Midbrain (tissue), 1 donor: ENCODE measurements at places on chromosomes 12 and 14.

GRCh38 chr12:53729644-53730043 lies 2.4 kb upstream of the CALCOCO1 start:
- DNase-seq, result no peak

GRCh38 chr12:95147866-95148265 lies 69.4 kb downstream of the FGD6 start:
- DNase-seq, result no peak

GRCh38 chr12:184811-185575 lies 29.0 kb downstream of the SLC6A12 start:
- no peak for DNase-seq

- no peak for DNase-seq
Observed at GRCh38 chr12:14883686-14884085, 2.0 kb downstream of the MGP start.

GRCh38 chr12:90274407-90274806 lies 565.8 kb upstream of the ATP2B1 start:
- no peak for DNase-seq

GRCh38 chr12:78562368-78563205 lies 302.0 kb upstream of the SYT1 start:
- no peak for DNase-seq

DNA sequence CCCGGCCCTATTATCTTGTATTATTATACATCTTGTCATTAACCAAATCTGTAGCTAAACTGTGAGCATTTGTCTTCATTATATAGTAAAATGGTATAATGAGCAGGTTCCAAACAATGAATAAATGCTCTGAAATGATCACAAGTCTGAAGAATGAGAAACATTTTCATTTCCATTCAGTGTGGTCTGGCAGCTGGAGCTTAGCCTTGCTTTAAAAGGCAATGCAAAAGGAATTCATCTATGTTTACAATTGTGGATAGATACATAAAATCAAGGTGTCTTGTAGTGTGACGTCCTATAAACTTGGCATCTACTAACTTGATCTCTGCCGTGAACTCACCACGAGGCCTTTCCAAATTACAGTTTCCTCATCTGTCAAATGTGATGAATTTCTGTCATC lies 168.3 kb downstream of the RMST start:
- DNase-seq, result no peak

- DNase-seq, result no peak
Observed at GRCh38 chr12:124279846-124280360, 15.0 kb upstream of the RFLNA start.

DNA sequence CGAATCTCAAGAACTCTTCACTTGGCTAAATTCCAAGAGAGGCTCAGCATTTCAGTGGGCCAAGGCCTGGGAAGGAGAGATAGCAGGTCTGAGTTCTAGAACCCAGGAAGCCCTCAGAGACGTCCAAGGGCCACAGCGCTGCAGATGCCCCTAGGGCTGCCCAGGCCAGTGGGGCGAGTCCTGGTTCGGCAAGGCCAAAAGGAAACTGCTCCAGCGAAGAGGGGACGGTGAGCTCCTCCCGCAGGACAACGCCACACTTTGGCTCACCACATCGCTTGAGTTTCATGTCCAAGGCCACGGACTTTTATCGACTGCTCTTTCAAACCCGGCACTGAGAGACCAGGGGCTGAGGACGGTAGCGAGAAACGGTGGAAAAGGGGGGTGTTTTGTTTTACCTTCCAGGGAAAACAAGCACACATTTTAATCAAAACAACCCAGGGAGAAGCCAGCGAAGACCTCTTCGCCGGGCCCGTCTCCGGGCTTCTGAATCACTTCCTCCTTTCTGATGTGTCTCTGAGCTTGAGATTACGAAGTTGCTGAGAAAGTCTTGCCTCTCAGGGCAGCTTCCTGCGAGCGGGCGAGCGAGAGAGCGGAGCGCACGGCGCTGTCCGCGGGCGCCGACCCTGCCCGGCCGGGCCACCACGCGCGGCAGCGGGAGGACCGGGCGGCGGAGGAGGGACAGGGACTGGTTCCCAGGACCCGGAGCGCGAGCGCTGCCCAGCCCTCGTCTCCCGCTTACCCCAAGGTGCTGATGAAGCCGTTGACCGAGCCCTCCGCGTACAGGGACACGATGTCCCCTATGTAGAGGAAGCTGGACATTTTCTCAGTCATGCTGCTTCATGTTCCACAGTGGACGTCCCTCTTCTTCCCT lies 808 bp downstream of the ITPR2 start:
- peak; percentile 67 for DNase-seq
